ENCODE measurements at places on chromosomes 5 and 9.

DNA sequence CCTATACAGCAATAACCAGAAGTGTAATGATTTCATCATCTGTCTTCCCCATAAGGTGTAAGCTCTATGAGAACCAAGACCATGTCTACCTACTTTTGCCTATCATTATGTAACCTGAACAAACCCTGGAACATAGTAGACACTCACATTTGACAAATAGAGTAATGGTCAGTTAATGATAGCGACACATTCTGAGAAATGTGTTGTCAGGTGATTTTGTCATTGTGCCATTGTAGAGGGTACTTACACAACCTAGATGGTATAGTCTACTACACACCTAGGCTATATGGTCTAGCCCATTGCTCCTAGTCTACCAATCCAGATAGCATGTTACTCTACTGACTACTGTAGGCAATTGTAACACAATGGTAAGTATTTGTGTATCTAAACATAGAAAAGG lies 22.3 kb upstream of the WDR41 start:
- DNase-seq = no peak

DNA sequence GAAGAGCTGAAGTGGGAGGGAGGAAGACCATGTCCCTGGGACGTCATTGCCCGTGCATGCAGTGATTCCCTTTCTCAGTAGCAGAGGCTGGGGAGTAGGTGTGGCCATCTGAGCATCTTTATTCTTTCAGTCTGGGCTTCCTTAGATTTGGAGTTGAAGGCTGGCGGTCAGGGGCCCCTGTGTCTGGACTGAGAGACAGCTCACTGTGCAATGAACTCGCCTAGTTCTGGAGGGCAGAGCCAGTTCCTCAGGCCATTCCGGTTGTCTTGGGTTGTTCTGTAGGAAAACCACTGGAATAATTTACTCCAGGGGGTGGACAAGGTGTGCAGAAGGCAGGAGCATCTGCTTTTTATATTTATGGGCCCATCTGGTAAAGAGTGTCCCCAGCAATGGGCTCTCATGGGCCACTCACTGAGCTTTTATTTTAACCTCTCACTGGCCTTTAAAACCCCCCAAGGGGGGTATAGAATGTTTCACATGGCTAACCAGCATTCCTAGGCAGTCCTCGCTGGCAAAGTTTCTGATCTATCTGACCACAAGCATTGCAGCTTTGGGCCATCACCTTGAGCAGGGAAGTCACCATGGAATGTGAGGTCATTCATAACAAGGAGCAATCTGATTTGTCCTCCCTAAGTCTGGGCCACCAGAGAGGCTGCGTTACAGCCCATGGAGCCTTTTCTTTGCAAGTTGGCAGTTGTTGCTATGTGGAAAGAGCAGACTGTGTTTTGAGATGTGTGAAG lies 9.2 kb downstream of the STC2 start:
- DNase-seq = no peak

GRCh38 chr9:124210697-124211096 lies 47.1 kb upstream of the NEK6 start:
- DNase-seq = no peak

DNA sequence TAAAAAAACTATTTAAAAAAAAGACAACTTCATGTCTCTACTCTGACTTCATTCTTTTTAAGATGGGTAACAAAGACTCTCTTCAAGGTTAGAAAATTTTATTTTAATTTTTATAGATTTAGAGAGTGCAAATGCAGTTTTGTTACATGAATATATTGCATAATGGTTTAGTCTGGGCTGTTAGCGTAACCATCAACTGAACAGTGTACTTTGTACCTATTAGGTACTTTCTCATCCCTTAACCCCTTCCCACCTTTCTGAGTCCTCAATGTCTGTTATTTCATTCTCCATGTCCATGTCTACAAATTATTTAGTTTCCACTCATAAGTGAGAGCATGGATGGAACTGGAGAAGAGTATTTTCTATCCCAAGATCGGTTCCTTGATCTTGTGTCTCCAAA lies 16.8 kb downstream of the TLR4 start:
- DNase-seq = no peak

- no peak for DNase-seq
Measured at GRCh38 chr9:87063871-87064270, 116.6 kb upstream of the GAS1 start.

GRCh38 chr5:154220625-154221024 lies 30.1 kb downstream of the GALNT10 start:
- DNase-seq = no peak

GRCh38 chr5:93790401-93790800 lies 49.0 kb upstream of the POU5F2 start:
- no peak for DNase-seq

DNA sequence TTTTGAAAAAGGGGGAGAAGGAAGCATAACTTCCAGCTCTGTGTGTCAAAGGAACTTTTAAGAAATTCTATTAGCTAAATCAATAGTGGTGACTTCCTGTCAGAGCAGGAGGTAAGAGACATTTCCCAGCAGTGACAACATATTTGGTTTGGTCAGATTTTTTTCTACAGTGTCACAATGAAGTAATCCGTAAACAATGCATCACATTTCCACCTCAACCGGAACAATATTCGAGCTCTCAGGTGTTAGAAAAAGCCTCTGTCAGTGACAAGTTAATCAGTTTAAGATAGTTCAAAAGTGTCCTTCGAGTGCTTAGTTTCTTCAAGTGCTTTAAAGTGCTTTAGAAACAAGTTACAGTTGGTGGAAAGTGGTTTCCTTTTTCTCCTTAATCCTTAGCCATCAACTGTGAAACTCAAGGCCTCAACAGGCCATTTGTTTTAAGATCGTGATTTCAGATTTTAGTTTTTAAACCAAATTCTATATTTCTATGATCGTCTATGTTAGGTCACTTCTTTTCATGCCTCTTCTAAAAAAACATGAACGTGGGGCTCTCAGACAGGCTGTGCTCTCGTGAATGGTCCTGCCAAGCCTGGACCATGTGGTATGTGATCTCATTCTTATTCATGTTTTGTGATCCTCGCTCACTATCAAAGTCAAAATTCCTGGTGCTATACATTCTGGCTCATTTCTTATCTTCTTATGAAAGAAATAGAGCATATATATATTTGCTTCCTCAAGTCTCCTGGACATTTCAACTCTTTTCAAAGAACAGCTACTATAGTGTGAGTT lies 181.9 kb upstream of the HMHB1 start:
- no peak for DNase-seq

GRCh38 chr9:18638371-18639249 lies 164.7 kb downstream of the ADAMTSL1 start:
- DNase-seq = no peak

- no peak for DNase-seq
Measured at GRCh38 chr9:21638104-21638503, 156.0 kb upstream of the IFNE start.

GRCh38 chr9:13598738-13599137 lies 319.2 kb upstream of the MPDZ start:
- no peak for DNase-seq

DNA sequence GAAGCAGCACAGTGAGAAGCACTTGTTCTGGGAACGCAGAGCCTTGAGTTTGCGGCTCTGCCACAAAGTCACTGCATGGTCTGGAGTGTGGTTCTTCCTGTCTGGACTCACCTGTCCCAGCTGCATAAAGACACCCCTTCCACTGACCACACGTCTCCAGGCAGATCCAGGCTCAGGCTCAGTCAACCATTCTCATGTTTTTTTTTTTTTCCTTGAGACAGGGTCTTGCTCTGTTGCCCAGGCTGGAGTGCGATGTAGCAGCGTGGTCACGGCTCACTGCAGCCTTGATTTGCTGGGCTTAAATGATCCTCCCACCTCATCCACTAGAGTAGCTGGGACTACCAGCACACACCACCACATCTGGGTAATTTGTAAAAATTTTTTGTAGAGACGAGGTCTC lies 102.9 kb upstream of the KLF4 start:
- no peak for DNase-seq

- no peak for DNase-seq
Measured at GRCh38 chr5:136076067-136076466, 47.3 kb downstream of the TGFBI start.

DNA sequence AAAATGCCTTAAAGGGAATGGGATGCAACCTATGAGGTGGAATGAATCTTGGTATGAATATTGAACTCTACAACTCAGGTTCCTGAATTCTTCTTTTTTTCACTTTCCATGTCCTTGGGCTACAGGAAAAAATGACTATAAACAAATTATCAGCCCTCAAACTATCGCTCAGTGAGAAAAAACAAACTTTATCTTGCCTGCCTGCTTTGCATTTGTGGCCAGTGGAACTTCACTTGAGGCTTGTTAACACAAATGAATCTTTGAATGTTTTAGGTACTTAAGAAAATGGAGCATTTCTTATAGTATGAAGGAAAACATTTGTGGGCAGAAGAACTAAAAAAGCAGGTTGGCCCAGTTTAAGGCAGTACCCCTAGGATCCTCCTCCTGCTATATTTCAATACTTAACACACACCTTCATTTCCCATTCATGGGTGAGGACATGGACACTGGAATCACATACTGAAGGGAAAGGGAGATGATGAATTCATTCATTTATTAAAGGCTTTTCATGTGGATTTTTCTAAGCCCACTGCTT lies 34.1 kb downstream of the ELOVL7 start:
- no peak for DNase-seq

- no peak for DNase-seq
Measured at GRCh38 chr5:4220016-4220415, 624.4 kb downstream of the IRX1 start.

DNA sequence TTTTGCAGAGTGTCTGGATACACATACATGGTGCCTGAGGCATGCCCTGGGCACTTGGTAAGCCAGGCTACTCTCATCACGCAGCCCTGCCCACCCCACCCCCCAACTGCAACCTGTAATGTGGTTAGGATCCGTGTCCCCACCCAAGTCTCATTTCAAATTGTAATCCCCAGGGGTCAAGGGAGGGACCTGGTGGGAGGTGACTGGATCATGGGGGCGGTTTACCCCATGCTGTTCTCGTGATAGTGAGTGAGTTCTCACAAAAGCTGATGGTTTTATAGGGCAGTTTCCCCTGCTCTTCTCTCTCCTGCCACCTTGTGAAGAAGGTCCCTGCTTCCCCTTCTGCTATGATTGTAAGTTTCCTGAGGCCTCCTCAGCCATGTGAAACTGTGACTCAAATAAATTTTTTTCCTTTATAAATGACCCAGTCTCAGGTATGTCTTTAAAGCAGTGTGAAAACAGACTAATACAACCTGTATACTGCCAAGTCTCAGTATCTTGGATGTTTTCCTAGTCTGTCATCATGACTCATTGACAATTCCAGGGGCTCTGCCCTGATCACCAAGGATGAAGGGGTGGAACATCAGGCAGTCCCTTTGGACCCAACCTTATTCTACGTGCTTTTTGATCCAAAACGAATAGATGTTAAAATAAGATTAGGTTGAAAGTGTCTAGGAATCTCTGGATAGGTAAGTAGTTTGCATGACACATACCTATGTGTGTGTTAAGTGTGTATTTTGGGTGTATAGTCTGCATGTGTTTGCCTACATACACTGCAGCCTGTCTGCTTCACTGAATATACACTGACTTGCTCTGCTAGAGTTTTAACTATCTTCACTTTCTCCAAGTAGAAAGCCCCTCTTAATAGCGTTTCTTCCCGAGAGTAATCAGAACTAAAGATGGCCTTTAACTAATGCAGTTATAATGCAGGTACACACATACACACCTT lies 293.8 kb downstream of the SLIT3 start:
- DNase-seq = no peak

- no peak for DNase-seq
Measured at GRCh38 chr5:158877124-158877581, 222.6 kb downstream of the EBF1 start.

- DNase-seq = peak; percentile 64
Measured at GRCh38 chr5:172770374-172770674, 671 bp downstream of the DUSP1 start.

GRCh38 chr5:133233616-133234015 lies 181.8 kb downstream of the HSPA4 start:
- no peak for DNase-seq

- no peak for DNase-seq
Measured at GRCh38 chr5:78562001-78562400, 86.6 kb downstream of the LHFPL2 start.

- no peak for DNase-seq
Measured at GRCh38 chr9:4305065-4305985, 5.5 kb upstream of the GLIS3 start.

- no peak for DNase-seq
Measured at GRCh38 chr9:17807613-17808282, 228.9 kb downstream of the SH3GL2 start.

DNA sequence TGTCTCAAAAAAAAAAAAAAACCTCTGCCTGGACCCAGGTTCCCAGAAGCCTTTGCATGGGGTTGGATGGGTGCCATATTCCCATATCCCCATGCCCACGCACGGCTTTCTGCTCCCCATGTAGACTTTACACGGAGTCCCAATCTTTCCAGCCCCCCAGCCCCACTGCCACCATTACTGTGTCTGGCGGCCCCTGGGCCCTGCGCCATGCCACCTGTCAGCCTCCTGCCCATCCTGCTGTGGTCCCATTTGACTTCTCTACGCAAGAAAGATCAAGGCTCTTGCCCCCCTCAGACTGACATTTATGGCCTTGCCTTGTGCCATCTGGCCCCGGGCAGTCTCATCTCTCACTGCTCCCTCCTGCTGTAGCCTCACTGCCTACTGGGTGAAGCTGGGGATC lies 6.5 kb upstream of the AK1 start:
- no peak for DNase-seq

DNA sequence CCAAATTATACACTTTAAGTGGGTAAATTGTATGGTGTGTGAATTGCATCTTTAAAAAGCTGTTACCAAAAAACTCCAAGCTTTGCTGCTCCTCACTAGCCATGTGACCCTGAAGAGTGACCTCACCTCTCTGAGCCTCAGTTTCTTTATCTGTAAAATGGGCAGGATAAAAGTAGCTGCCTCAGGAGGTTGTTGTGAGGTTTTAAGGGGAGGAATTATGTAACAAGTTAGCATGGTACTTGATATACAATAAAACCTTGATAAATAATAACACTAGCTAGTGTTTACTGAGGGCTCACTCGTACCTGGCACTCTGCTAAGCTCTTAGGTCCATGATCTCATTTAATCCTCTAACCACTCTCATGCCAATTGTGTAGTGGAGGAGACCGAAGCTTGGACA lies 19.0 kb upstream of the PHF19 start:
- no peak for DNase-seq

- DNase-seq = no peak
Measured at GRCh38 chr9:104386425-104387069, 117.5 kb upstream of the OR13F1 start.
